Kasumi-1 (cell line): ENCODE measurements at places on chromosomes 3 and 15.

GRCh38 chr3:147507638-147508286 lies 98.6 kb downstream of the ZIC1 start:
- DNase-seq, result no peak

DNA sequence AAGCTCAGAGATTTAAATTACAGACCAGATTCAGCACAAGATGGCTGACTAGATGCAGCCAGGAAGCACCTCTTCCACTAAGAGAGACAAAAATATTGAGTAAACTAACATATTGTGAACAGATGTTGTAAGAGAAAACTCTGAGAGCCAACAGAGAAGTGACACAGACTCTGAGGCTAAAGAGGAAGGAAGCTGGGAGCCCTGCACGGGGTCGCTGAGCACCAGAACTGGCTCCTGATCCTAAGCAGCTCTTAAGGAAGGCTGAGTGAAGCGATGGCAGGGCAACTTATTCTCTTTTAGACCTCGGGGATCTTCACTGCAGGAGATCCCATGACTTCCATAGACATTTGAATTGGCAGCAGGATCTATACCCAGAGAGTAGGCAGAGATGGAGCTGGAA lies 578.0 kb upstream of the GRM7 start:
- DNase-seq, result peak; percentile 91

DNA sequence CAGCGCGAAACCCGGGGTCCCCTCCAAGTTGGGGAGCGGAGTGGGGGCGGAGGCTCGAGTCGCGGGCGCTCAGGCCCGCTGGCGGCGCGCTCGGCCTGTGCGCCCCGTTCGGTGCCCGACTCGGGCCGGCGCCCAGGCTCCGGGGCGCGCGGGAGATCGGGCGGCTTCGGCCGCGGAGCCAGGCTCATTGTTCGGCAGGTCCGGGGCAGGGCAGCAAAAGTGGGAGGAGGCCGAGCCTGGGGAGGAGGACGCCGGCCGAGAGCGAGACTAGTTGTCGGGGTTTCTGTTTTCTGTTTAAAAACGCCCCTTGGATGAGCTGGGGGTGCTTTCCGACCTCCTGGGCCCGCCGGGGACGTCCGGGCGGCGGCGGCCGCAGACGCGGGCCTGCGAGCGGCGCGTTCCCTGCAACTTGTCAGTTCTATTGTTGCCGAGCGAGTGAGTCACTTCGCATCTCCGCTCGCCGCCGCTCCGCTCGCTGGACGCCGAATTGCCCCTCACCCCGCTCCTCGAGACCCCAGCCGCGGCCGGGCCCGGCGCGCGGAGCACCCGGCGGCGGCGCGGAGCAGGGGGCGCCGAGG lies 676 bp downstream of the TCF12 start:
- DNase-seq, result no peak

GRCh38 chr3:172701751-172702150 lies 9.1 kb downstream of the NCEH1 start:
- DNase-seq, result no peak

DNA sequence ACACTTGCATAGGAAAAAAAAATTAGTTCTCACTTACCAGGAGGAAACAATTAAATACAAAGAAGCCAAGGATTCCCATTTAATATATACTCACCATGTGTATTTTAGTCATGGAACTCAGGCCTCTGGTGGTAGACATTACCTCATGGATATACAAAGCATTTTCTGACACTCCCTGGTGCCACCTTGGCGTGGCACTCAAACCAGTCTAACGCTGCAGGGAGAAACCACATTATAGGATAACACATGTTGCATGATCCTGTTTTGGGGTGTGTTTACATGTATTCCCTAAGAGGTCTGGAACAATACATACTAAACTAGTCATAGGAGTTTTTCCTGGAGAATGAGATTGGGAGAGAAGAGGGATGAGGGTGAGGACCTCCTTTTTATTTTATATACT lies 5.9 kb upstream of the RTF1 start:
- DNase-seq, result no peak

GRCh38 chr3:114861666-114862065 lies 285.4 kb downstream of the ZBTB20 start:
- DNase-seq, result no peak

DNA sequence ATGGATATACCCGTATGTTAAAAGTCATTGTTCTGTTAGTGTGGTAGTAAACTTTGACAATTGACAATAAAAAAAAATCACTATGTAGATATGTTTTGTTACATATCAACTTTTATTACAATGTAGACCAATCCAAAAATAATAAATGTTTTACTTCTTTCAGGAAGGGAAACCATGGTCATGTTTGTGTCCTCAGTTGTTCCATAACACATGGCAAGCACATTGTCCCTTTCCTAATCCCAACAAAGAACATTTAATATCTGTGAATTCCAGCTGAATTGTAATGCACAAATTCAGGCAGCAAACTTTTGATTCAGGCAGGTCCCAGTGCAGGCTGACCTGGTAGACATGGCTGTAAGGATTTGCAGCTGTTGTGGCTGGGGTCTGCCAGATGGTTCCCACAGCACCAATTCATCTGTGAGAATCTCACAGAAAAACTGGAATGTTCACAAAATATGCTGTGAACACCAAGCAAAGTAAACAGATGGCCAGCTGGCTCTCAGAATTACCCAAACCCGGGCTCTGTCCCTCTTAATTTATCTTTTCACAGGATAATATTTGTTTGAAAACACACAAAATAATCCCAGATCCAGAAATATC lies 1.9 kb upstream of the SPG21 start:
- no peak for DNase-seq

DNA sequence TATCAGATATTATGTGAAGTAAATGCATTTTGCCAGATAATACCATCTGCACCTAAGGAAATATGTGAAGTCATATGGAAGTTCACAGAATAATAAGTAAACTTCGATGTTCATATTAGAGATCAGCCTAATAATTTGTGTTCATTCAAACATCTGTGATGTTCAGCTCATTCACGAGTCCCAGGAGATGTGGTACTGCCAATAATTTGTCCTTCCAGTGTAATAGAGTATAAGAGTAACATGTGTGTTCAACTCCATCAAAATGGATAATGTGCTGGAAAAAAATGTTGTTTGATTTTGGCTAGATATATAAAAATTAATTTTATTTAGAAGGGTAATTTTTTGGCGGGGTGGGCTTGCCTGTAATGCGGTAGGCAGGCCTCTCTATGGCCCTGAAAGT lies 75.4 kb upstream of the ARL6 start:
- DNase-seq, result no peak

DNA sequence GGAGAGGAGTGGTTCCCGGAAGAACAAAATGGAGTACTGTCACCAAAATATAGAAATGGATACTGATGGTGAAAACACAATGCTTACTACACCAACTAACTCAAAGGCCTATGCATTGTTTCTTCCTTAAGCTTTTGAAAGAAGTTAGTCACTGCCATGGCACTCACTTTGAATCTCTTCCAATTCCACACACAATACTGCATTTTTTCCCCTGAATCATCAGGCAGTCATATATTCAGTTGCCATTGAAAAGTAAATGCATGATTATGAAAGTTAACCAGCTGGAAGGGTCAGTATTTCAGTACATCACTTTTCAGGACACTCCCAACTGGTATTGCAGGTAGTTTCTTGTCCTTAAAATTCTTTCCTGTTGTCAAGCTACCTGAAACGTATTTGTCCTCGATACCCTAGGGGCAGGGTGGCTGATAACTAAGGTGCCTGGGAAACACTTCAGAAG lies 9.0 kb upstream of the LRRFIP2 start:
- no peak for DNase-seq

DNA sequence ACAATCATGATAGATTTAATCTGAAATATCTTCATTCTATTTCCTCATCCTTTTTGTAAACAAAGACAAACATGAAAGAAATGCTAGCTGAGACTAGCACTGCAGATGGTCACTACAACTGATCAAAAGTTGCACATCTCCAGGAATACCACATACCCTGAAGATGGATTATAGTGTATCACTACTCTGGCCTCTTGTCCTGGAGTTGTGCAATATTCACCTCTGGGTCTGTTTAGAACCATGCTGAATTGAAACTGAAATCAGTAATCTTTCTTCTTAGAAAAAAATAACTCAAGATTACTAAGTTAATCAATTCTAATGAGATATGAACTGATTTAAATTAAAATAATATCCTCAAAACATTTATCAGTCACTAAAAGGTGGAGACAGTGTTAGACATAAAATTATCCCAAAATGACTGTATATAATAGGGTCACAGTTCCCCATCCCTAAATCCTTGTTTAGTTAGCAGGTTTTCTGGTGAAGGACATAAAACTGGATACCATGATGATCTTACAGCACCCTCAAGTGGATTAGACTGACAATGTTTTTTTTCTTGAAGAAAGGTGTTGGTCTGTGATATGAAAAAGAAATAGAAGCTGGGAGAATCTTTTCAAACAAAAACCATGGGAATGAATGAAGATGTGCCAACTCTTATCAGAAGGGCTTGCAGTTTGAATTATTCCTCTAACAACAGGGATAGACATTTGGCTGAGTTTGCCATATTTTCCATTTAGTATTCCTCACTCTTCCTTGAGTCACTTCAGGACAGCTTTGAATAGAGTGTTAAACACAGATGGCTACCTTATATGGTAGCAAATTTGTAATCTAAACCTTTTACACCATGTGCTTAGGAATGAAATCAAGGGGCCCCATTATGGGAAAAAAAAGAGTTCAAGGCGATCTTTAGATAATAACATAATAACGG lies 7.1 kb upstream of the TTC14 start:
- DNase-seq, result peak; percentile 65

- DNase-seq, result no peak
These were observed 238.0 kb upstream of the LRTM1 start for GRCh38 chr3:55165704-55166405.

DNA sequence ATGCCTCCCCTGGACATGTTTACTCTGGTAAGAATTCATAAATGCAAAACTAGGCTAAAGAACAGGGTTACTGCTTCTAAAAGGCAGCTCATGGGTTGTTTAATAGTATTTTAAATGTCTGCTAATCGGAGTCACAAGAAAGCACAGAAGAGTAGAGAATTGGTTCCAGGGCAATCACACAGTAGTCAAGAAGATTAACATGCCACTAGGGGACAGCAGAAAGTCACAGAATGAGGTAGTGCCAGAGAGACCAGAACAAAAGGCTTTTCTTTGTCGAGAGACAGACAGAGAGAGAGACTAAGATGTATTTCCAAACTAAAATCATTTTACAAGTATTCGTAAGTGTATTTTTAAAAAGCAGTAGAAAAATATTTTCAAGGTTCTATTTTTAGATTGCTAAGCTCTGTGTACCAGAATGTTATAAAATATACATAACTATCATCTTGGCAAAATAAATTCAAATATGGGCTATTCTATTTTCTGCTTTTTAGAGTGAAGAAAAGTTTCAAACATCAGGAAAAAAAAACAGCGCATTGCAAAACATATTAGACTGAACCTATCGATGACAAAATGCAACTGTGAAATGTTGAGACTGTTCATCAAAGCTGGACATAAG lies 78.3 kb upstream of the CDIN1 start:
- DNase-seq, result peak; percentile 34

DNA sequence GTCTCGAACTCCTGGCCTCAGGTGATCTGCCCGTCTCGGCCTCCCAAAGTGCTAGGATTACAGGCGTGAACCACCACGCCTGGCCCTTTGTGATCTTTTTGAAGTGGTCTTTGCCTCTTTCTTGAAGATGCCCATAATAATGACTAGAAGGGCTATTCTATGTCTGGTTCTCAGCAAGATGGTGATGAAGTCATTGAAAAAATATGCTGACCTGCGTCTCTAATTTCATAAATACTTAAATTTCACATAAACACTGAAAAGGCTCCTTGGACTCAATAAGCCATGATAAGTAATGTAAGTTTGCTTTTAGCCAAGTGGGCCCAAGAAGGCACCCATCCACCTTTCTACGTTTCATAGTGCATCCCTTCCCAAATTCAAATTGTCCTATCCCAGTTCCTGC lies 775 bp upstream of the MAPK6 start:
- DNase-seq, result no peak

GRCh38 chr15:68719672-68720071 lies 101.0 kb downstream of the ANP32A start:
- DNase-seq, result no peak

DNA sequence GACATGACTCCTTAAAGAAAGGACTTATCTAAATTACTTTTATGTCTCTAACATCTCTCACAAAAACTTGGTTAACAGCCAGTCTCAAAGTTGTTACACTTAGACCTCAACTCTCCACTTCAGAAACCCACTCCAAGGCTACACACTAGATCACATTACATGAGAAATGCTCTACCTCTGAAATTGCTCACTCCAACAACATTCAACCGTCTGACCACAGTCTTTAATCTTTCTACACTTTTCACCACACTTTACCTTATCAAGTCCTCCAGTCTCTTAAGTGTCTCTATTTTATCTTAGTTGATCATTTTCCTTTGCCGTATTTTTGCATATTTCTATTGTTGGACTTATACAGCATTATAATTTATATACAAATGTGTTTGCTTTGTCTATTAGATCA lies 5.8 kb downstream of the SLC12A6 start:
- no peak for DNase-seq
